Fibroblast of skin of left biceps (primary cell): ENCODE measurements at places on chromosomes 5 and 9.
A peak's percentile ranks its signal among the peaks of the same experiment; 100 is the strongest.

- DNase-seq, result no peak
These were observed 111.9 kb downstream of the FEM1C start for GRCh38 chr5:115432691-115433090.

DNA sequence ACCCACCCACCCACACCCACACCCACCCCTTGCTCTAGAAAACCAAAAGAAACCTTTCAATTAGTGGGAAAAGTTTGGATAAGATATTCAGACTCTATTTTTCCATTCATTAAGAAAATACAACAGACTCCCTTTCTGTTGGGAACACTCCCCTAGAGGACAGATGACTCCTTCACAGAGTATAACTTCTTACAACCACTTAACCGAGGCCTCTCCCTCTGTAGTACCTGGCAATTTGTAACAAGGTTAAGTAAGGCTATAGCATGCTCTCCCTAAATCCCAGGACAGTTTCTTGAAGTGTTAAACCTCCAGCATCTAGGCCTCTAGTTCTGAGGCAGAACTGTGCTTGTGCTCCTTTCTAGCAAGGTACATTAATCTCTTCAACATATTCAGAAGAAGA is 75.9 kb upstream of the NR5A1 start:
- DNase-seq, result no peak

GRCh38 chr5:129593525-129593924 is 133.4 kb downstream of the ADAMTS19 start:
- DNase-seq, result no peak

GRCh38 chr5:177311392-177311722 is 341 bp downstream of the MXD3 start:
- DNase-seq, result no peak

DNA sequence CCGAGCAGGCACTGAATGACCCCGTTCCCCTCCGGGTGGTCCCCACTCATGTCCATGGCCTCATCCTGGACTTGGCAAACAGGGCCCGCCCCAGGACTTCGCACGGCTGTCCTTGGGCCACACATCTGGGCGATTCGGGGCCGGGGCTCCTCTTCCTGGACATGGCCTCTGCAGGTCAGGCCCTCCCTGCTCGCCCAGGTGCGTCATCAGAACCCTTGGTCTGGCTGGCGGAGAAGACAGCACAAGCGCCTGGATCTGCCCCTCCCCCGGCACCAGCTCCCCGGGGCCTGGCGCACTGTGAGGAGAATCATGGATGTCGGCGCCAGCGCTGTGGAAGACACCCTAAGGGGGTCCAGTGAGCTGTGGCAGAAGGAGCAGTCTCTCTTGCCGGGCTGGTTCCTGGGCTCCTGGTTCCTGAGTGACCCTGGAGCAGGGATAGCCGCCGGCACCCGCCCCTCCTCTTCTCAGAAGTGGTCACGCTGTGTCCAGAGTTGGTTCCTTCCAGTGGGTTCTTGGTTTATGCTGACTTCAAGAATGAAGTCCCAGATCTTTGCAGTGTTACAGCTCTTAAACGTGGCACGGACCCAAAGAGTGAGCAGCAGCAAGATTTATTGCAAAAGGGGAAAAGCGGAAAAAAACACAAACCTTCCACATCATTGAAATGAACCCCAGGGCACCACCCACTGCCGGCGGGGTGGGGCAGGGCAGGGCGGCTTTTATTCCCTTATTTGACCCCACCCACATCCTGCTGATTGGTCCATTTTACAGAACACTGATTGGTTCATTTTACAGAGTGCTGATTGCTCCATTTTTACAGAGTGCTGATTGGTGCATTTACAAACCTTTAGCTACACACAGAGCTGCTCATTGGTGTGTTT is 25.9 kb upstream of the SLC12A7 start:
- no peak for DNase-seq

DNA sequence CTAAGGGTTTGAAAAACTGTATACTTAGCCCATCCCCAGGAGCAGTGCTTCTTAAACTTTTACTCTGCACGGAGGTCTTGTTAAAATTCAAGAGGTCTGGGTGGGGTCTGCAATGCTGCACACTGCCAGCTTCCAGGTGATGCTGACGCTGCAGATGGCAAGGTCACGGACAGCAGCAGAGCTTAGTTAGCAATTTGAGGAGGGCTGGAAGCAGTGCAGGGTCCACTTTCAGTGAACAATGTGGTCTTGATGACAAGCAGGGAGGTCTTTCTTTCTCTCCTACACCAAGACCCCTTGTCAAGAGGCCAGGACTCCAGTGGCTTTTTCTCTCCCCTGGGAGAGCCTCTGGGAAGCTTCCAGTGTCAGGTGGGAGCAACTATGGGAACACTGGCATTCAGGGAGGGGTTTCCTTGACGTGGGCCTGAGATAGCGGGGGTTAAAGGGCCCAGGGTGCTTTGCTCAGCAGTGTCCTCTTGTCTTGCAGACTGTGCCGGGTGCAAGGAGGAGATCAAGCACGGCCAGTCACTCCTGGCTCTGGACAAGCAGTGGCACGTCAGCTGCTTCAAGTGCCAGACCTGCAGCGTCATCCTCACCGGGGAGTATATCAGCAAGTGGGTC is 65.0 kb upstream of the AFAP1L1 start:
- no peak for DNase-seq

DNA sequence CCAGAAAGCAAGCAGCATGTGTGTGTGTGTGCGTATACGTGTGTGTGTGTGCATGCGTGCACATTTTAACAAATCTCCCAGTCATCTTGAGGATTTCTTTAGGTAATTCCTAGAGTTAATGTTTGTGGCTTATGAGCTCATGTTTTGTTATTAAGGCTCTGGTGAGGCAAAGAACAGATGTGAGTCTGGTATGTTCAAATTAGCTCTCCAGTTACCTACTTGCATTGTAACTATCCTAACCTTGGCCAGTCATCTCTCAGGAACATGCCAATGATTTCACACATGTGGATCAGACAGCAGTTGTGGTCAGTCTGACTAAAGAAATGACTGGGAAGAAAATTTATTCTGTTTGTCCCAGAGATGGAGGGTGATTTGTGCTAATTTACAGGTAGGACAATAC is 163.1 kb downstream of the IZUMO3 start:
- DNase-seq, result peak; percentile 37

DNA sequence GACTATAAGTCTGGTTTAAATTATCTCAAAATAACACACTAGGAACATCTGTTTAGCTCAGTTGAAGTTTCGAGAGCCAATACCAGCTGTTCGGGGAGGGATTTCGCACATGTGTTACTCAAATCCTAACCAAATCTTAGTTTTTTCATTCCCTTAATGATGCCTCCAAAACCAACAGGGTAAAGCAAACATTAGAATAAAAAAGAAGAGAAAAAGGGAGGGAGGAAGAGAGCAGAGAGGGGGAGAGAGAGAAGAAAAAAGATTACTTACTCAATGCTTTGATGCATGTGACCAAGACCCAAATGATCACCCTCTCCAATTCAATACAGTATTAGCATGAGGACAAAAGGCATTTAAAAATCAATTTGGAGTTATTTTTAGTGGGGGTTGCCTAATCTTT is 86.0 kb upstream of the NR5A1 start:
- peak; percentile 16 for DNase-seq

DNA sequence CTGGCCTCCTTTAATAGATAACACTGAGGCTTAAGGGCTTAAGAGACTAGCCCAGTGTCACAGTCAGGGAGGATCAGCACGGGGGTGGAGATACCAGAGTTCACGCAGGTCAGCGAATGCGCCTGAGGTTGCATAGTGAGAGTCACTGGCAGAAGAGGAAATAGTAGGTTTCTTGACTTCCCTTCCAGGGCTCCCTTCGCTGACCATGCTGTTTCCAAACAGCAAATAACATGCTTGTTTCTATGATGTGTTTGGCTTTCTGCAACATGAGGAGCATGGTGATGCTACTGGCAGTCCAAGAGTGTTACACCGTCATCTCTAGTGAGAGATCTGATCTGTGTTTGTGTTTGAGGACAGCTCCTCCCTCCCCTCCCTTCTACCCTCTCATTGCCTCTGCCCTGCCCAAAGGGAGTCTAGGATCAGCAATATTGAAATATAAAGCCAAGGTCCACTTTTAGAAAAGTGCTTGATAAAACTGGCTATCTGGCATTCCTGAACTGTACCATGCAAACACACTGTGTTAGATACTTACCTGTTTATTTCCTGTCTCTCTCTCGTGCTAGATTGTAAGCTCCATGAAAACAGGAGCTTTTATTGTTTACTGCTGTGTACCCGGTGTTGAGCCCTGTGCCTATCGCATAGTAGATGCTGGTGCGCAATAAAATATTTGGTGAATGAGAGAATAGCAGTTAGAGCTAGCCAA is 12.3 kb downstream of the TLE4 start:
- no peak for DNase-seq

DNA sequence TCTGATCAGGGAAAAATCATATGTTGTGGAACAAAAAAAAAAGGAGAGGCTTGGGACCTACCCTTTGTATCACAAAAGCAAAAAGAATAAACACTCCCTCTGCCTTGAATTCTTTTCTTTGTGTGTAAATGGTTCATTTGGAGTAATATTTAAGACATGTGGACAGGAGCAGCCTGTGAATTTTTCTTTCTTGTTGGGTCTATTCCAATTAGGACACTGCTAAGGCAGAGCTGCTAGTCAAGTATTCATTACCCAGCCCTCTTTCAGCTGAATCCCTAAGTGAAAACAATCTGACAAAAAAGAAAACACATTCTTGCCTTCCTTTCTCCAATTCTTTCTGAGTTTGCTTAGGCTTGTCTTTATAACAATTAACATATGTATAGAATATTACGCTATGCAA is 330.0 kb downstream of the EBF1 start:
- DNase-seq, result peak; percentile 84

DNA sequence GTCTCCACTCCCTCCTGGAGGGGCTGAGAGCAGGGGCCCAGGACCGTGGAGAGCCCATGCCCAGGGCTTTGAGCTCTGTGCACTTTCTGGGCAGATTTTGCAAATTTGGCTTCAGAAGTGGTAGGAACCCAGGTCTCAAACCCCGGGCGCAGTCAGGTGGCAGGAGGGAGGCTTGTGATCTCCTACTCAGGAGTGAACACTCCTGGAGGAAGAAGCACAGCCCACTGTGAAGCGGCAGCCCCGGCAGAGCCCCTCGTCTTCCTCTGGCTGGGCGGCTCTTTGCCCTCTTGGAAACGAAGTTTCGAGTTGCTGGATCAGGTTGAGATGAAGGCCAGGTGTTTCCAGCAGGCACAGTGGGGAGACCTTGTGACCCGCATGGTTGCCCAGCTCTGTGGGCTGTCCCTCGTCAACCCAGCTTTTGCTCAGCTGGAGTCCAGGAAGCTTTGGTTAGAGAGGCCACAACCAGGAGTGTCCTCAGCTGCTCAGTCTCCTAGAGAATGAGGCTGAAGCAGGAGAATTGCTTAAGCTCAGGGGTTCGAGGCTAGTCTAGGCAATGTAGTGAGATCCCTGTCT is 48.5 kb downstream of the WNK2 start:
- no peak for DNase-seq

DNA sequence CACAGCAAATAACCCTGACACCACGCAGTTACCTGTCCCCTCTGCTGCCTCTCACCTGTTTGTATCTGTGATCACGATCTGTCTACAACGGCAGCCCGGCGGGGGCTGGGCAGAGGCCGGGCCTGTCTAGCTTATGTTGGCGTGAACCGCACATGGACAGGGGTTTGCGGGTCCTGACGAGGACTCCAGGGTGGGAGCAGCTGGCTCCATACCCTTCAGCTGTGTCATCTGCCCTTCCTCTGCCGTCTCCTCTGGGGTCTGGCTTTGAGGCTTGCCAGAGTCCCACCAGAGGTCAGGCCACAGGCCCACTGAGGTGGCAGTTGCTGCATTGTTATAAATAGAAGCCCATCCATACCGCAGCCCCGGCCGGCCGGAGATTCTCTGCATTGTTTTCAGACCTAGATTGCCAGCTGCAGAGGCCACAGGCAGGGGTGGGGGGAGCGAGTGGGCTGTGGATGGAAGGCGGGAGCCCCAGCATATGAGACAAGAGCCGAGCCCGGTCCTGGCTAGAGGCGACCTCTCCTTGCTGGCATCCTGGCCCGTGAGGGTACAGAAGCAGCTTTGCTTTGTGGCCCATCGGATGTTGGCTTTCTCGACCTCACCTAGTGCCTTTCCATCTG is 37.8 kb downstream of the FAM78A start:
- no peak for DNase-seq

DNA sequence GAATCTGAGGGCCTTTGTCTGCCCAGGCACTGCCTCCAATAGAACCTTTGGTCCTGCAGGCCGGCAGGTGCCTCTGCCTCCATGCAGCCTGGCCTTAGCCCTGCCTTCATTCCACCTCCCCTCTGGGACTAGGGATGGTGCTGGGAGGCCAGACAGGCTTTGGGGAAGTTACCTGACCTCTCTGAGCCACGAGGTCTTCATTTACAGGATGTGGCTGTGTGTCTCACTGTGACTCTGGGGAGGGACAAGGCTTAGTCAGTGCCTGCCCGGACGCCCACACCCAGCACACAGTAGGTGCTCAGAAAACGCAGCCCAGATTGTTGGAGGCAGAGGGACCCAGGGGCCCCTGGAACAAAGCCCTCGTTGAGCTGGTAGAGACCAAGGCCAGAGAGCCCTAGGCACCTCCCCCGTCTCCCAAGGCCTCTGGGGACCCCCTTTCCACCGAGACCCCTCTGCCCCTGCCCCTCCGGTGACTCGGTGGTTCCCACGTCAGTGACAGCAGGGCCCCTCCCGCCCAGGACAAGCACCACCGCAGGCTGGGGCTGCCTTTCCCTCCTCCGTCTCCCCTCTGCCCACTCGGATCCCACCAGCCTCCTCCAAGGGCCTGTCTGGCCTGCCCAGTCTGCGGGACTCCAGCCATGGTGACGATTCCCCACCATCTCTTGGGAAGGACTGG is 46.9 kb upstream of the EGFL7 start:
- no peak for DNase-seq

GRCh38 chr9:7169717-7170389 is 412.1 kb downstream of the KDM4C start:
- no peak for DNase-seq

GRCh38 chr5:67643536-67643935 is 446.9 kb upstream of the CD180 start:
- DNase-seq, result peak; percentile 63
